ENCODE measurements at places on chromosomes 11 and 22.

DNA sequence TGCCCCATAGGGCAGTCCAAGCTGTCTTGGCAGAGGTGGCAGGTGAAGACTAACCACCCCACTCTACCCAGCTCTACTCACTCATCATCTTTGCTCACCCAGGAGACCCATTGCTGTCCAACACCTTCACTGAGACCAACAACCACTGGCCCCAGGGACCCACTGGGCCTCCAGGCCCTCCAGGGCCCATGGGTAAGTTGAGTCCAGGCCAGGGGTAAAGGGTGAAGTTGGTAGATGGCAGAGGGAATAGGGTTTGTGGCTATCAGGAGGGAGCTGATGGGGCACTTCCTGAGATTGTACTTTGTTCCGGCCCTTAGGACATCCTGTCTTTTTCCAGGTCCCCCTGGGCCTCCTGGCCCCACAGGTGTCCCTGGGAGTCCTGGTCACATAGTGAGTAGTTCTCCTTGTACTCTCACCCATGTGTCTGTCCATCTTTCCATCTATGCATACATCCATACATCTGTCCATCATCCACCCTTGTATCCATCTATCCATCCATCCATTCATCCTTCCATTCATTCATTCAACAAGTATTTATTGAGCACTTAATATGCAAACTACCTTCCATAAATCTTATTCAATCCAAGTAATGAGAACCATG is 27.7 kb downstream of the EMID1 start:
- DNase-seq: no peak

GRCh38 chr22:26941896-26942636 is 284.7 kb downstream of the MIAT start:
- DNase-seq: no peak

GRCh38 chr11:45260071-45260470 is 26.1 kb downstream of the SYT13 start:
- DNase-seq: no peak

DNA sequence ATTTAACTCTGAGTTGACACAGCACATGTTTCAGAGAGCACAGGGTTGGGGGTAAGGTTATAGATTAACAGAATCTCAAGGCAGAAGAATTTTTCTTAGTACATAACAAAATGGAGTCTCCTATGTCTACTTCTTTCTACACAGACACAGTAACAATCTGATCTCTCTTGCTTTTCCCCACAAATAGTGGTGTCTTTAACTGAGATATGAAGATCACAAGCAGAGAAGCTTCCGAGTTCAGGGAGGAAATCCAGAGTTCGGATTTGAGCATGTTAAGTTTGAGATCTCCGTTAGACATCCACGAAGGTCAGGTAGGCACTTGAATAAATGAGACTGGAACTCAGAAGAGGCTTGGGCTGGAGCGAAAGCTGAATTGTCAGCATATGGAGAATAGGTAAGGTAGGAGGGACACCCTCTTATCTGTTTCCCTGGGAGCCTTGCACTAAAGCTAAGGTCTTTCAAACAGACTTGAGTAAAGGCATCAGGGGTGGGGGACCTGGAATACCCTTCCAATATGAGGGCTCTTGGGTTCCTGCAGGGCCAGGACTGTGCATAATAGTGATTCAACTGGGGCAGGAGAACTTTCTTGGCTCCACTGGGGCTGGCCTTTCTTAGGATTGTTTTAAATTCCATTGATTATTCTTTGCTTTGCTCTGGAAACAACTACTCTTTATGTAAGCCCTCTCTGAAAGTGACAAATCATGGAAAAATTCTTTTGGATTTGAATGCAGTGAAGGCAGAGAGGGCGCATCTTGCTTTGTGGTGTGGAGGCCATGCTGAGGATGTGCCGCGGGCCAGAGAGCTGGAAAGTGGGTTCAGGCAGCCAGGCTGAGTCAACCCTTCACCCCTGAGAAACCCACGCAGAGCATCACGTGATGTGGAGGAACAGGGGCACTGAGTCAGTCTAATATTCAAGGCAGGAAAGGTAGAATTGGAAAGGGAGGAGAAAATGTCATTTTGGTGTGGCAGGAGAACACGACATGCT is 62.7 kb upstream of the AMPD3 start:
- no peak for DNase-seq
